ENCODE measurements at places on chromosomes 1 and 21.

GRCh38 chr1:98081944-98082343, 161.1 kb upstream of the DPYD start:
- no peak for DNase-seq

GRCh38 chr1:161244888-161245287, 6.9 kb upstream of the NR1I3 start:
- no peak for DNase-seq

GRCh38 chr21:44869781-44870747, 3.4 kb downstream of the PTTG1IP start:
- no peak for DNase-seq

DNA sequence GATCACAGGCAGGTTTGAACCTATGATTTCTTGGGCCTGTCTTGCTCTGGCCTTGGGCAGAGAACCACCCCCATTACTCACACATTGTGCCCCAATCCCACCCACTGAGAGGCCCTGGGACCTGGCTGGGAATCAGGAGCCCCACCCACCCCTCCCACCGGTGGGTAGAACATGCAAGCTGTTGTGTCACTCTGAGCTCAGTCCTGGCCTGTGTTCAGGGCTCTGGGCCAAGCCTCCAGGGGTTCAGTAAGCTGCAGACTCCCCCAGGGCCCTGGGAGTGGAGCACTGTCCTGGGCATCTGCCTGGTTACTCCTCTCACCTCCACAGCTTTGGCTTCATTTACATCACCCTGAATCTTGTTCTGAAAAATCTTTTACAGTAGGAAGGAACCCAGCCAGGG, 270.5 kb downstream of the RRAGC start:
- DNase-seq: peak; percentile 53

GRCh38 chr1:9352377-9353134, 59.9 kb downstream of the SPSB1 start:
- no peak for DNase-seq

DNA sequence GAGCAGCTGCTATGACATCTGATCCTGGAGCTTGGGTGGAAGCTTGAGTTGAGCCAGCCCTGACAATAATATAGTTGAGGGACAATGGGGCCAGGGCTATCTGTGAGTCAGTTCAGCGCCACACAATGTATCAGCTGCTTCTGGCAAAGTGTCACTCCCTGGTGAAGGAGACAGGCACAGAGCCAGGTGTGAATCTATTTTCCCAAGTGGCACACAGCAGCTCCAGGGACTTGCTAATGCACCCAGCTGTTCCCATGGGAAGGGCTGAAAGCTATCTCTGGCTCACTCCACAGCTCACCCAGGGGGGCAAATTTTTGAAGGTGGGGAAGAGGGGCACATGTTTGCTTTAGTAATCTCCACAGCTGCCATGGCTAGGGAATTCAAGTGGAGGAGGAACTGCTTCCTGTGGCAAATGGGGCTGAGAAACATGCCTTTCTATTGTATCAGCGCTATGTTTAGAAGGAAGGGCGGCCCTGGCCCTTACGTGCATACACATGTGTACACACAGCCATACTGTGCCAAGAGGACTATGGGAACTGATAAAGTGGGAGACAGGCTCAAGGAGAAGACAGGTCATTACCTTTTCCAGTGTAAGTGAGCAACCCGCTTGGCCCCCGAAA, 2.2 kb downstream of the CYB5R1 start:
- DNase-seq: no peak

GRCh38 chr1:226697151-226697928, 41.7 kb downstream of the ITPKB start:
- DNase-seq: no peak

DNA sequence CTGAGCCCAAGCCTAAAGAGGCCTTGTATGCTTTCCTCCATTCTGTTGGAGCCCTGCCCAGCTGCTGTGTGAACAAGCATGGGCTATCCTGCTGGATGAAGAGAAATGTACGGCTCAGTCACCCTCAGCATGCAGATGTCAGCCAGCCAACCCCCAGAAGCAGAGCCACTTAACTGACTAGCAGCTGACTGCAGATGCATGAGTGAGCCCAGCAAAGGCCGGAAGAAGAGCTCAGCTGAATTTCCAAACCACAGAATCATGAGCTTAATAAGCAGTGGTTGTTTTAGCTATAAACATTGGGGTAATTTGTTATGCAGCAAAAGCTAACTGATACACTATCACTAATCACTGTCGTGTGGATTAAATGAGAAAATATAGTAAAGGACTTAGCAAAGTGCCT, 39.0 kb downstream of the FOXO6 start:
- peak; percentile 99 for DNase-seq

GRCh38 chr1:104636581-104636980, 886.9 kb downstream of the AMY1C start:
- no peak for DNase-seq

DNA sequence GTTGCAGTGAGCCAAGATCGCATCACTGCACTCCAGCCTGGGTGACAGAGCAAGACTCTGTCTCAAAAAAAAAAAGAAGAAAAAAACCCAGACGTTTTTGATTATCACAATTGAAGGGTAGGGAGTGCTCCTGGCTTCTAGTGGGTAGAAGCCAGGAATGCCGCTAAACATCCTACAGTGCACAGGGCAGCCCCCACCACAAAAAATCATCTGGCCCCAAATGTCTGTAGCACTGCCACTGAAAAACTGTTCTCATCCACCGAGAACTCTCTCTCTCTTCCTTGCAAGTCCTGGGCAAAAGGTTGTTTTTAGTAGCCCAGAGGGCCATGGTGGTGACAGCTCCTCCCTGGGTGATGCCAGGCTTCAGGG, 35.6 kb upstream of the GPR157 start:
- DNase-seq: no peak

DNA sequence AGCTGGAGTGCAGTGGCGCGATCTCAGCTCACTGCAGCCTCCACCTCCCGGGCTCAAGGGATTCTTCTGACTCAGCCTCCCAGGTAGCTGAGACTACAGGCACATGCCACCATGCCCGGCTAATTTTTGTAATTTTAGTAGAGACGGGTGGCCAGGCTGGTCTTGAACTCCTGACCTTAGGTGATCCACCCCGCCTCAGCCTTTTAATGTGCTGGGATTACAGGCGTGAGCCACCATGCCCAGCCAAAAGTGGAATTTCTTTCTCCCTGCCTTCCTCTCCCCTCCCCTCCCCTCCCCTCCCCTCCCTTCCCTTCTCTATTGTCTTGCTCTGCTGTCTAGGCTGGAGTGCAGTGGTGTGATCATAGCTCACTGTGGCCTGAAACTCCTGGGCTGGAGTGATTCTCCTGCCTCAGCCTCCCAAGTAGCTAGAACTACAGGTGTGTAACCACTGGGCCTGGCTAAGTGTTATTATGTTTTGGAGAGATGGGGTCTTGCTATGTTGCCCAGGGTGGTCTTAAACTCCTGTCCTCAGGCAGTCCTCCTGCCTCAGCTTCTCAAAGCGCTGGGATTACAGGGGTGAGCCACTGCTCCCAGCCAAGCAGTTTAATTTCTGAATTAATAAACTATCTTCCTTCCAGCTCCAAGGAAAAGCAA, 10.0 kb upstream of the MACF1 start:
- no peak for DNase-seq

GRCh38 chr1:55088413-55088812, 49.1 kb downstream of the PCSK9 start:
- DNase-seq: no peak

DNA sequence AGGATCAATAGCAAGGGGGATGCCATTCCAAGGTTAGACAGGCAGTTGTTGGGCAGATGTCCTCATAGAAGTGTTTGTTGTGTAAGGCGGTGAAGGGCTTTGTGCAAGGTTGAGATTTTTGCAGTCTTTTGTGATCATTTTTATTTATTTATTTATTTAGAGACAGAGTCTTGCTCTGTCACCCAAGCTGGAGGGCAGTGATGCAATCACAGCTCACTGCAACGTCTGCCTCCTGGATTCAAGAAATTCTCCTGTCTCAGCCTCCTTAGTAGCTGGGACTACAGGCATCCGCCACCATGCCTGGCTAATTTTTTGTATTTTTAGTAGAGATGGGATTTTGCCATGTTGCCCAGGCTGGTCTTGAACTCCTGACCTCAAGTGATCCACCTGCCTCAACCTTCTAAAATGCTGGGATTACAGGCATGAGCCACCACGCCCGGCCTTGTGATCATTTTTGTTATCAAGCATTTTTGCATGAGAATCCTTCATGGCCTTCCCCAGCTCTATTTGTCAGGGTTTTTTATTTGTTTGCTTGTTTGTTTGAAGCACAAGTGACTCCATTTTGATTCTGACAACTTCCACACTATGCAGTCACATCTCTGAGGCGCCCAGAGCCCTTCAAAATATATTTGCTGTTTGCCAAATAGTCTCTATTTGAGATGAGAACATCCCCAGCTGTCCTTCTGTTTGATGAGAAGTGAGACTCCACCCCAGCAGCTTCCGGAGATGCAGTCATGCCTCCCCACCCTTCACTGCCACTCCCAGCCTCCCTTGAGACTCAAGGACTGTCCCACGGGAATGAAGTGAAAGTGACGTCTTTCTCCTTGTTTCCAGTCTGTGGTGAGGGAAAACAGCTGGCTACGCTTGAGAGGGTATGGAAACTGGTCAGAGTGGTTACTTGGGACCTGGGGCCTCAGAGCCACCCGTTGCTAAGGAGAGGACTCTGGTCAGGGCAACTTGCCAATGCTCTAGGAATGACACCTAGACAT, 38.0 kb downstream of the TMEM50B start:
- DNase-seq: no peak

DNA sequence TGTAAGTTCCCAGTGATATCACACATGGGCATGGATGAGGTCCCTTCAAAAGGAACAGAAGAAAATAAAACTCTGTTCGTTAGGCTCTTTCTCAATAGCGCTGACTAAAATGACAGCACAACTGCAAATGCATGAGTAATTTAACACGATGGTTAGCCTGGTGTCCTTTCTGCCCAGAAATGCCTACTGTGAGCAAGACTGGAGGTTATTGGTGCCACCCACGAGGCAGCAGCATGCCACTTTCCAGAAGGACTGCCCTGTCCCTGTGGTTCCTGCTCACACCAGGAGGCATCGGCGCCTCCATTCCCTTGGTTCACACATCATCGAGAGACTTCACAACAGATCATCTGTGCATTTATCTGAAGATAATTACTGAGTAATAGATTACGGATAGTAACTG, 26.2 kb downstream of the VPS26C start:
- no peak for DNase-seq

DNA sequence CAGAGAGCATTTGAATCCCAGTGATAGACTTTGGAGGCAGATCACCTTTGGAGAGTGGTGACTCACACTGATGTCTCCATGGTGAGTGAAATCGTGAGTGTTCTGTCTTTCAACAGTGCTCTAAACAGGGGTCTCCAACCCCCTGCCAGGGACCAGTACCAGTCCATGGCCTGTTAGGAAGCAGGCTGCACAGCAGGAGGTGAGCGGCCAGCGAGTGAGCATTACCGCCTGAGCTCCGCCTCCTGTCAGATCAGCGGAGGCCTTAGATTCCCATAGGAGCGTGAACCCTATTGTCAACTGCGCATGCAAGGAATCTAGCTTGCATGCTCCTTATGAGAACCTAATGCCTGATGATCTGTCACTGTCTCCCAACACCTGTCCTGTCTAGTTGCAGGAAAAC, 61.8 kb upstream of the B3GALNT2 start:
- DNase-seq: no peak

DNA sequence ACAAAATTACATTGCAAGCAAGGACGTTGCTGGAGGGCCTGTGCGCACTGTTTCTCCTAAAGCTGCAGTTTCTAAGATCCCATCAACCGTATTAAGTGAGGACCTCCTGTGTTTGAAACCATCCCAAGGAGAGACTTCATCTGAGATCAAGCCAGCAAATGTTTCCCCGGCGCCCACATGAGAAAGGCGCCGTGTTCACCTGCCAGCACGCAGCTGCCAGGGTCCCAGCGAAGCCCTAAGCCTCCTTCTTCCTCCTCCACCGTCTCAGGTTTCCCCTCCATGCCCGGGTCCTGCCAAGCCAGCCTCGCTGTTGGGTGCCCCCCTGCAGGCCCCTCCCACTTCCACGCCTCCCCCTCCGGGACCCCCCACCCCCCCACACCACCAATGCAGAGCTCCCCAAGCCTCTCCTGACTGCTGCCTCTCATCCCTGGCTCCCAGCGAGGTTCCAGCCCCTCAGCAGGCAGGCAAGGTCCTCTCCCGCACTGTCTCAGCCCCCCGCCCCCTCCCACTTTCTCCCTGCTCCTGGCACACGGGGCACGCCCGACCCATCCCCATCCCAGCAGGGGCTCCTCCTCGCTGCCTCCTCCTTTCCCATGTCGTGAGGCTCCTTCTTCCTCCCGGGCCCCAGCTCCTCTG, 8.6 kb upstream of the TFF1 start:
- DNase-seq: no peak

DNA sequence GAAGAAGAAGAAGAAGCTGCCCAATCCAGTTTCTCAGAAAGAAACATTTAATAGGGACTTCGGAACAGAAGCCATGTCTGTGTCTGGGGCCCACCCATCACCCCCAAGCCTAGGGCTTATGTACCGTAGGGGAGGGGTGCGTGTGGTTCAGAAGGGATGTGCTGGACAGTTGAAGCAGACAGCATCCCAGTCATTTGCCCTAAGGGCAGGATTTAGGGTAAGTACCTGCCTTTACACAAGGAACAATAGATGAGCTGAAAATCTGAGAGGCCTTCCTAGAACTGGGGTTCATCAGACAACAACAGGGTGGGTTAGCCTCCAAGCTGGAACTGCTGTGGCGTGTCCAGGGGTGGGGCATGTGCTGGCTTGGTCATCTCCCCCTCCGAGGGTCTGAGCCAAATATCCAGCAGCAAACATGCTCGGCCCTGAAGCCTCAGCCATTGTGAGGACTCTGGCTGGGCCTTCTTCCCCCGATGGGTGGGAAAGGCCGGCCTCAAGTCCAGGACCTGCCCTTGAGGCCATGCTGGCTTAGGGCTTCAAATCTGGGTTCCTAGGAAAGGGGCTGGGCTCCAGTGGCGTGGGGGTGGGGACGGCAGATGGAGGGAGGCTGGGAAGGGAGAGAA, 12.1 kb downstream of the CSTB start:
- DNase-seq: no peak

GRCh38 chr1:10450836-10451235, 1.0 kb downstream of the CORT start:
- no peak for DNase-seq

DNA sequence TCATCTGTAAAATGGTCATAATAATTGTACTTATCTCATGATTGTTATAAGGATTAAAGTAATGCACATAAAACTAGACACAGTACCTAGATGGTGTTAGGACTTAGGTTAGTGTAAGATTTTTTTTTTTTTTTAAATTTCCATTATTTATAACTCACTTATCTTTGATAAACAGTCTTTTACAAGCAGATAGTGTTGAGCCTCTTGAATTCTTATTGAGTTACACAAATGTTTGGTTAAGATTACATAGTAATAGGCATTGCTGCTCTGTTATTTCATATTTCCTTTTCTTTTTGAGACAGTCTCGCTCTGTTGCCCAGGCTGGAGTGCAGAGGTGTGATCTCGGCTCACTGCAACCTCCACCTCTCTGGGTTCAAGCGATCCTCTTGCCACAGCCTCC, 15.4 kb downstream of the MRPS6 start:
- DNase-seq: no peak

GRCh38 chr1:47984175-47984789, 12.9 kb downstream of the TRABD2B start:
- DNase-seq: no peak

- no peak for DNase-seq
Measured at GRCh38 chr1:41388510-41388909, 27.3 kb downstream of the FOXO6 start.

GRCh38 chr1:26083208-26083607, 15.8 kb upstream of the TRIM63 start:
- DNase-seq: no peak

GRCh38 chr1:97778718-97779117, 142.1 kb downstream of the DPYD start:
- DNase-seq: no peak

- no peak for DNase-seq
Measured at GRCh38 chr1:17235135-17235885, 13.6 kb upstream of the PADI3 start.

- DNase-seq: no peak
Measured at GRCh38 chr1:65477414-65478378, 57.2 kb downstream of the LEPR start.
